ENCODE measurements at places on chromosomes 2 and 18.

DNA sequence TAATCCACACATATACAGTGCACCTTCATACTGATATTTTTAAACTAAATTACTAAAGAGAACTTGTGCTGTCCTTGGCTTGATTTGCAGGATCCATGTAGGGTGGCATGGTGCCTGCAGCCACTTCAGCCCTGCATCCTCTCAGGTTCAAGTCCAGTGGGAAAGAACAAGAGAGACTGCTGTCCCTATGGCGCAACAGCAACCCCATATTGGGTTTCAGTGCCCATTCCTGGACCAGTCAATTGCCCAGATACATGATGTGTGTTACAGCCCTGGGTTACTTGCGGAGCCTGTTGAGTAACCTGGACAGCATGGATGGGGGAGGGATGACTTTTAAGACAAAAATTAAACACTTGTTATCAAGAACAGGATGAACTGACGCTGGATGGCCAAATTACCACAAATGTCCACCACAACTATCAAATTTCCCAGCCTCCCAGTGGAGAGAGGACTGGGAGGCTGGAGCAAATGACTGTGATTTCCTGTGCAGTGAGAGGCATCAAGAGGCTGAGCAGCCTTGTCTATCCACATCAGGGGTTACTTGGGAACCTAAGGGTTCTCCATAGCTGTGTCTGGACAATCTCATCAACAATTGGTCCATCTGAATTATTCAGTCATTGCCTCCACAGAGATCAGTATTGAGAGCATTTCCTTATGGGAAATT, 162.0 kb downstream of the CAPN13 start:
- no peak for DNase-seq

DNA sequence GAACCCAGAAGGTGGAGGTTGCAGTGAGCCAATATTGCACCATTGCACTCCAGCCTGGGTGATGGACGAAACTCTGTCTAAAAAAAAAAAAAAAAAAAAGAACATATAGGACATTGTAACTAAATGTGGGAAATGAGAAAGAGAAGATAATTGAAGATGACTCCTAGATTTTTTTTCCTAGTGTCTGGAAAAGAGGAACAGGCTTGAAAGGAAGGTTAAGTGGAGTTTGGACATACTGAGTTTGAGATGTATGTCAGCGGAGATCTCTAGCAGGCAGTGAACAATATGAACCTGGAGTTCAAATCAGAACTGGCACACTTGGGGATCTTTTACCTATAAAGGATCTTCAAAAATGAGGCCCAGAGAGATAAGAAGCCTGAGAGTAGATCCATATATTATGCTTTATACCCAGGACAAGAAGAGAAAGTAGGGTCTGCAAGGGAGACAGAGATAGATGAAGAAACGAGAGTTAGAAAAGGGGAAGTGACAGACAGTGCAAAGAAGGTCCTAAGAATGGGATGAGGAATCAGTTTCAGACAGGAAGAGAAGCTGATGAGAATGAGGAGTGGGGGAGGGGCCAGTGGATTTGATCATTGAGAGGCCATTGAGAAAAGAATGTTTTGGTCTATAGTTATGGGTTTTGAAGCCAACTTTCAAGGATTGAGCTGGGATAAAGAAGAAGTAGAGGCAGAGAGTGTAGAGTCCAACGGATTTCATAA, 46.9 kb upstream of the CD28 start:
- DNase-seq: no peak

- DNase-seq: no peak
Observed at GRCh38 chr2:90645-91312, 44.5 kb upstream of the FAM110C start.

- no peak for DNase-seq
Observed at GRCh38 chr2:19868701-19869580, 32.8 kb downstream of the TTC32 start.

DNA sequence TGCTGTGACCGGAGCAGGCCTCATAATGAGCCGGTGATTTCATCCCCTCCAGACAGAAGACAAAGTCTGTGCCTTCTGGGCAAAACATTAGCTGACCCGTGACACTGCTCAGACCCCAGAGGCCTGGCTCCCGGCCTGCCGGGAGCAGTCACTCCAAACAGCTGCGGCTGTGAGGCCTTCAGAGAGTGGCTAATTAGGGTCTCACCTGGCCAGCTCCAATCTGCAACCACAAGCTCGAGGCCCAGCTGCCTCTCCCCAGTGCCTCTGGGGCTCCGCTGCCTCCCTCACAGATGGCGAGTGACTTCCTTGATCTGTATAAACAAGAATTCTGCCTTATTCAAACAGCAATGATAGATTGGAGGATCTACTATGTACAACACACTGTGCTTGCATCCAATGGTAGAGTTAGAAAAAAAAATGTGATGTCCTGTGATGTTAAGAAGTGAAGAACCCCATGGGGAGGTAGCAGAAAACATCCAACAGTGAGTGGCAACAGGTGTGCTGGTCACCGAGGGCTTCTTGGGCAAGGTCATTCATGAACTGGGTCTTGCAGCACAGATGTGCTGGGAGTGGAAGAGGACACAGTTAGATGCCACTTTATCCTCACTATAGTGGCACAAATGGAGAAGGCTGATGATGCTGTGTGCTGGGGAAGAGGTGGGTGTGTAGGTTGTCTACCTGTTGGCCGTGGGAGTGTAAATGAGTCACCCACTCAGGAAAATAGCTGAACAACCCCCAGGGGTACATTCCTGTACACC, 98.2 kb upstream of the ASAP2 start:
- no peak for DNase-seq

GRCh38 chr2:240140511-240140910, at the start of gene OTOS:
TSS of gene OTOS (minus strand) at chr2:240140658. CDS start at chr2:240140326, 332 bp downstream.
- no peak for DNase-seq

DNA sequence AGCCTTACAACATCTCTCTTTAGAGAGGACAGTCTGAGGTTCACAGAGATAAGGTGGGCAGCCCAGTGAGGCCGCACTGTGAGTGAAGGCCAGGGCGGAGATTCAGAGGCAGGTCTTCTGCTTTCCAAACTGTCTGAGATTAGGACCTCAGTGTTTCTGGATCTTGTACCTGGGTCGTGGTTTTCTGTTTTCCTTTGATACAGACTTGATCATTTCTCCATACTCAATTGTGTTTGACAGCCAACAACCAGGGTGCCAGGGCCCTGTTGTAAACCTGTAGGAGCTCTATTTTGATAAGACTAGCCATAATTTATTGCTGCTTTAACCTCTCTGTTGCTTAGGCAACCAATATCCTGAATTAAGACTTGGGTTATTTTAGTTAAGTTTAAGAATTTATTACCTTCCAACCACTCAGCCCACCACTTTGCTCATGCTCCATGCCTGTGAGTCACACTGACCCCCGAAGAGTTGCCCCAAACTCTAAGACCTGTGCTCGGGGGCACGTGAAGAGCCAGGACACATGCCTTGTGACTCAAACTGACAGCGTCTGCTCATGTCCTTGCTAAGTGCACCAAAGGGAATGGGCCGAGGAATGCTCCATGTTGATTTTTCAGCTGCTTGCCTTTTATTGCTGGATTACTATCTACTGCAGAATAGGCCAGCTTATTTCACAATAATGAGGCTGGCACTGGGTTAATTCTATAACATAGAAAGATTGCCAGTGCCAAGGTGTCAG, 248.6 kb downstream of the BCL2 start:
- DNase-seq: no peak

GRCh38 chr18:50886929-50887328, 8.0 kb downstream of the ME2 start:
- DNase-seq: no peak

DNA sequence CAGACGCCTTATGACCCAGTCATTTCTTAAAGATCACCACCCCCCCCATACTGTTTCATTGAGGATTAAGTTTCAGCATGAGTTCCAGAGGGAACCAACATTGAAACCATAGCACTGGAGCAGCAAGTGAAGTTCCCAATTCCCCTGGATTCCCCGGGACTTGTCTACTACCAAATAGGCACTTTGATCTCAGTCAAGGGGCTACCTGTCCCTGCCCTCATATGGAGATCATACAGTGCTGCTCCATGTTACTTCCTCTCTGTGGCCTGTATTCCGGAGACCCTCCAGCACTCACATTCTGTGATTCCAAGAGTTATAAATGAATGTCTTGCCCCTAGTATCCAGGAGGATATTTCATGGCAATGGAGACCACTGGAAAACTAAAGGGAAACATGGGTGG, 42.5 kb downstream of the RNF144A start:
- no peak for DNase-seq

- no peak for DNase-seq
Observed at GRCh38 chr2:132009874-132010521, 151.8 kb downstream of the ANKRD30BL start.

DNA sequence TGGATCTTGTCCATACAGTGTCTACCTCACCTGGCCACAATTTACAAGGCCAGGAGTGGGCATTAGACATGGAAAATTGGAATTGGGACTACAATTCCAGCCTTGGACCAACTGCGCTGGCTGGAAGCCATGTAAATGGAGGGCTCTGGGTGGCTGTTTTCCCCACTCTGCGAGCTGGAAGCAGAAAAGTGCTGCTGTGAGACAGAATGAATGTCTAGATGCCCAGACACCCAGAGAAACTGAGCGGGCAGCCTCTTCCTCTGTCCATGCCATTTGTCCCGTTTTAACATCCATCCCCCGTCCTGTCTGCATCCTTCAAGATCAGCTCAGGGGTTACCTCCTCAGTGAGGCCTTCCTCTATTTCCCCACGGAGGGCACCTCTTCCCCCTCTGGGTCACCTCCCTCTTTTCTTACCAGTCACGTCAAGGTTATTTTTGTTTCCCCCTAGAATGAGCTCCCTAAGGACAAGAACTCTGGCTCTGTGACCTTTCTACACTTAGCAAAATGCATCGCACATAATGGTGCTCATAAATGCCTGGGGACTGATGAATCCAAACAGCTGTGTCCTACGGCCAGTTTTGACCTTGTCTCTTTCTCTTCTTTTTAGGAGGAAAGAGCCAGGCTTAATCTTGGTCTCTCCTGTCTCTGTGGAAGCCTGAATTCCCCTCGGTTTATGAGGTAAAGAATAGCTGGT, 41.2 kb downstream of the MCFD2 start:
- no peak for DNase-seq

DNA sequence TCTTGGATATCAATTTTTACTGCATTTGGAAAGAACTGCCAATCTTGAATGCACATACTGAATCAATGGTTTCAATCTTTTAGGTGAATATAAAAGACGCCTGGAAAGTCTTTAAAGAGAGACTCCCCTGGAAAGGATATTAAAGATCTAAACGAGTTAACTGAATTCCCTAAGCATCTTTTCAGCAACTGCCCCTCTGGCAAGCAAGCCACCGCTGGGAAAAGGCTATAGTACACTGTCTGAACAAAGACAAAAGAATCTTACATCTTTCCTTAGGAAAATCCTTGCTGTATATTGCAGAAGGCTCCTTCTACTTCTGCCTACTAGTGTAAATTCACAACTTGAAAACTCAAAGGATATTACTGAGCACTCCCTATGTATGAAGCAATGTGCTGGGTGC, 28.0 kb downstream of the MYO5B start:
- DNase-seq: no peak

DNA sequence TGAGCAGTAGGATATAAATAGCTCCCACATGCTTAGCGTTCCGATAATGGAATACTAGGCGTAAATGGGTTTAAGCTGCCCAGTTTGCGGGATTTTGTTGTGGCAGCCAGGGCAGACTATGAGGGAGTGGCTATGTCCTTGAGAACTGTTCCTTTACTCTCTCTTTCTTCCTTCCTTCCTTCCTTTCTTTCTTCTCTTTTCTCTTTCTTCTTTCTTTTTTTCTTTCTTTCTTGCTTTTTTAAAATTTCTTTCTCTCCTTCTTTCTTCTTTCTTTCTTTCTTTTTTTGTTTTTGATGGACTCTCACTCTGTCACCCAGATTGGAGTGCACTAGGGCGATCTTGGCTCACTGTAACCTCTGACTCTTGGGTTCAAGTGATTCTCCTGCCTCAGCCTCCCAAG, 9.1 kb upstream of the PRELID3A start:
- no peak for DNase-seq

DNA sequence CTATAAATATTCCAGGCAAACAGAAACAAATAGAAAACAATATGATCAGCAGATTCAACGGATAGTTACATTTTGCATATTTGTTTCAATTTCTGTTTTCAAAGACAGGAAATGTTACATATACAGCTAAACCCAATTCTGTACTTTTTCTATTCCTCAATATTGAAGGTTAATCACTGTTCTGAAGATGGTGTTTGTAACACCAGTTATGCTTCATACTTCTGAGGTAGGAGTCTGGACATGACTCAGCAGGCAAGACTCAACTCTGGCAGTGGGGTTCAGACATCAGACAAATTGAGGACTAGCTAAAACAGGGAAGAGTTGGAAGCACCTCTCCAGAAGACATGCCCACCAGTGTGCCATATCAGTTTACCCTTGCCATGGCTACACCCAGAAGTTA, 16.6 kb downstream of the SERPINB13 start:
- no peak for DNase-seq

DNA sequence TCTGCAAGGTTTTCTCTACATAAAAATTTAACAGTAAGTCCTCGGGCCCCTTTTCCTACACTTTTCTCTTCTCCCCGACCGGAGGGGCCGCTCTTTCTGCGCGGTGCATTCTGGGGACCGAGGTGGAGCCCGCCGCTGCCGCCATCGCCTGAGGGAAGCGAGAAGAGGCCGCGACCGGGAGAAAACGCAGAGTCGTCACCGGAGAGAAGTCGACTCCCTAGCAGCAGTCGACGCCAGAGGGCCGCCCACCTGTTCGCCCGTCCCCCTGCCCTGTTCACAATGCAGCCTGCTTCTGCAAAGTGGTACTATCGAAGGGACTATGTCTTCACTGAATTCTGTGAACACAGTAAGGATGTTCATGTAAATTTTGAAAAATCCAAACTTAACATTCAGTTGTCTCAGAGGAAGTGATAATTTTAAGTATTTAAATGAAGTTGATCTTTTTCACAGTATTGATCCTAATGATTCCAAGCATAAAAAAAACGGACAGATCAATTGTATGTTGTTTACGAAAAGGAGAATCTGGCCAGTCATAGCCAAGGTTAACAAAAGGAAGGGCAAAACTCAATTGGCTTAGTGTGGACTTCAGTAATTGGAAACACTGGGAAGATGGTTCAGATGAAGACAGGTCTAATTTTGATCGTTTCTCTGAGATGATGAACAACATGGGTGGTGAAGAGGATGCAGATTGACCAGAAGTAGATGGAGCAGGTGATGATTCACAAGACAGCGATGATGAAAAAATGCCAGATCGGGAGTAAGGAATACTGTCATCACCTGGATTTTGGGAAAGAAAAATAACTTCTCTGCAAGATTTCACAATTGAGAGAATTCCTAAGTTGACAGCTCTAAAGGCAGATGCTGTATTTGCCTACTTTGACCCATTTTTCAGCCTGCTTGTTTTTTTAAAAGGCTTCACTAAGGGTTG, 55.8 kb downstream of the ASXL2 start:
- no peak for DNase-seq

DNA sequence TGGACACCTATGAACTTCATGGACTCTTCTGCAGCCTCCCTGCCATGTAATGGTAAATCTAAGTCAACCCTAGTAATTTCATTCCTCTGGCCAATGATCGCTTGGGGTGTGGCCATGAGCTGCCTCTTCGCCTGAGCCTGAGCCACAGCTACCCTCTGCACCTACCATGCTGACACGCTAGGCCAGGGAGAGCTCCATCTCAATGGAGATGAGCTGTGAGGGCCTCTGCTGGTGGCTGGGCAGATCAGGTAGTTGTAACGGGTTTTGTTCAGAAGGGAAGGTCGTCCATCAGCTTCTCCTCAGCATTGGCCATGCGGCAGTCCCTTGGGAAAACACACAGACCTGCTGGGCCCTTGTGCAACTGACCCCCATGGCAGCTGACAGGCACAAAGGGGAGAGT, 24.4 kb downstream of the MPHOSPH10 start:
- DNase-seq: peak; percentile 33

- DNase-seq: no peak
Observed at GRCh38 chr2:31893094-31893493, 117.7 kb downstream of the MEMO1 start.
